Heart left ventricle (tissue), 16 donors: ENCODE measurements at places on chromosomes 16 and 17.

- H3K27ac ChIP-seq: no peak overlapping the region
- peaks cover 39% of the 10 kb centered on the region for H3K27me3 ChIP-seq
- no peak for DNase-seq
- no peaks in the 10 kb centered on the region for H3K4me1 ChIP-seq
- no peaks in the 10 kb centered on the region for H3K36me3 ChIP-seq
Measured at GRCh38 chr17:73998653-73999645, 204.5 kb upstream of the RPL38 start.

- H3K4me3 ChIP-seq: no peak overlapping the region
- peaks cover 4% of the 10 kb centered on the region for H3K4me1 ChIP-seq
- H3K27me3 ChIP-seq: no peaks in the 10 kb centered on the region
- H3K36me3 ChIP-seq: no peaks in the 10 kb centered on the region
Measured at GRCh38 chr17:77566151-77566550, 392.4 kb upstream of the TNRC6C start.

GRCh38 chr17:82775001-82775823 lies 23.3 kb downstream of the TBCD start:
- no peak overlapping the region for H3K27ac ChIP-seq
- H3K36me3 ChIP-seq: peaks cover 25% of the 10 kb centered on the region
- no peak overlapping the region for H3K4me3 ChIP-seq
- peak; percentile 83 for DNase-seq
- H3K27me3 ChIP-seq: no peaks in the 10 kb centered on the region

- H3K27me3 ChIP-seq: no peaks in the 10 kb centered on the region
- peaks cover 99% of the 10 kb centered on the region for H3K36me3 ChIP-seq
- DNase-seq: no peak
- no peak overlapping the region for H3K27ac ChIP-seq
- no peak overlapping the region for H3K4me3 ChIP-seq
Measured at GRCh38 chr17:38761612-38762011, 9.1 kb downstream of the PSMB3 start.

- H3K4me1 ChIP-seq: peaks cover 17% of the 10 kb centered on the region
- H3K4me3 ChIP-seq: no peak overlapping the region
- H3K27me3 ChIP-seq: peaks cover 97% of the 10 kb centered on the region
- H3K36me3 ChIP-seq: no peaks in the 10 kb centered on the region
- H3K27ac ChIP-seq: no peak overlapping the region
Measured at GRCh38 chr16:86495756-86496261, 14.5 kb upstream of the FOXF1 start.

GRCh38 chr17:73936908-73937627 lies 266.4 kb upstream of the RPL38 start:
- no peak overlapping the region for H3K27ac ChIP-seq
- H3K4me1 ChIP-seq: no peaks in the 10 kb centered on the region
- peaks cover 3% of the 10 kb centered on the region for H3K27me3 ChIP-seq
- DNase-seq: no peak
- H3K36me3 ChIP-seq: no peaks in the 10 kb centered on the region

DNA sequence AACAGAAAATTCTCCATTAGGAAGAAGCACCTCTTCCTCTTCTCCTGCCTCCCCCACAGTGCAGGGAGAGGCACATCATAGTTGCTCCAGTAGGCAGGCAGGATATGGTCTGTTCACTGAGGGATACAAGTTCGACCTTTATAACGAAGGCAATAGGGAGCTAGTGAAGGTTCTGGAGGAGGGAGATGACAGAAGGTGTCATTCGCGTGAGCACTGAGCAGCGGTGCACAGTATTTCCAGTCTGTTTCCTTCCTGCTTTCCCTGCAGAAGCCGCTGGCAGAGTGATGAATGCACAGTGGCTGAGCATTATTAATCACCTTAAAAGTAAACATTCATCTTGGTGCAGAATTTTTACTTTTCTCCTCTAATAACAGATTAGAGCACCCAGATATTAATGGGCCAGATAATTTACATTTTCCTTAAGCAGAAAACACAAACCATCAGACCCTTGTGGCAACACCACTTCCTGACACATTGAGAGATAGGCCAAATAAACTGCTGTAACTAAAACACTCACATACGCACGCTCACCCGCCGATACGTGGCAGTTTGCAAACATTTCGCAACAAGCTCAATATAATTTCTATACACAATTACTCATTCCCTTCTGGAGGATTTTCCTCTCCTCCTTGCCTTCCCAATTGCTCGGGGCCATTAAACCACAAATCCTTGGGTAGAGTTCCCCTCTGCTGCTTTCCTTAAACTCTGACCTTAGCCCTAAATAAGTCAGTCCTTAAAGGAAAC lies 69.5 kb downstream of the AIPL1 start:
- H3K27ac ChIP-seq: no peak overlapping the region
- H3K4me1 ChIP-seq: no peaks in the 10 kb centered on the region
- H3K4me3 ChIP-seq: no peak overlapping the region
- no peaks in the 10 kb centered on the region for H3K27me3 ChIP-seq
- no peaks in the 10 kb centered on the region for H3K36me3 ChIP-seq

- H3K27me3 ChIP-seq: no peaks in the 10 kb centered on the region
- no peaks in the 10 kb centered on the region for H3K36me3 ChIP-seq
- H3K4me3 ChIP-seq: no peak overlapping the region
- DNase-seq: no peak
Measured at GRCh38 chr16:79081297-79082066, 519.1 kb downstream of the MAF start.

DNA sequence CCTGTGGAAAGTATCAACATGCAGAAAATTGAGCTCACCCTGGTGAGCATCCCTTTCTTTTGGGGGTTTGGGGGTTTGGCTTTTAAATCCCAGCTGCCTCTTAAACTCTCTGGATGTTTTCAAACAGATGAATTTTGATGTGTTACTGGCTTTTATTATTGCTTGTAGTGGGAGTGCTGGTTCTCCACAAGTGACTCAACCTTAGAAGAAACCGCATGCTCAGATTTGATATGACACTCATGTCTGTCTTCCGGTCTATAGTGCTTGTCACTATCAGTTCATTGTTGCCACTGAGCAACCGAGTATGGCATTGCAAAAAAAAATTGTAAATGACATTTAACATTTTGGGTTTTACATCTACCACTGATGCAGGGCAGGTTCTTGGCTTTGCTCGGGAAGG lies 104.5 kb downstream of the HS3ST4 start:
- H3K36me3 ChIP-seq: no peaks in the 10 kb centered on the region
- no peak overlapping the region for H3K27ac ChIP-seq
- H3K4me1 ChIP-seq: no peaks in the 10 kb centered on the region
- H3K4me3 ChIP-seq: no peak overlapping the region
- no peaks in the 10 kb centered on the region for H3K27me3 ChIP-seq

DNA sequence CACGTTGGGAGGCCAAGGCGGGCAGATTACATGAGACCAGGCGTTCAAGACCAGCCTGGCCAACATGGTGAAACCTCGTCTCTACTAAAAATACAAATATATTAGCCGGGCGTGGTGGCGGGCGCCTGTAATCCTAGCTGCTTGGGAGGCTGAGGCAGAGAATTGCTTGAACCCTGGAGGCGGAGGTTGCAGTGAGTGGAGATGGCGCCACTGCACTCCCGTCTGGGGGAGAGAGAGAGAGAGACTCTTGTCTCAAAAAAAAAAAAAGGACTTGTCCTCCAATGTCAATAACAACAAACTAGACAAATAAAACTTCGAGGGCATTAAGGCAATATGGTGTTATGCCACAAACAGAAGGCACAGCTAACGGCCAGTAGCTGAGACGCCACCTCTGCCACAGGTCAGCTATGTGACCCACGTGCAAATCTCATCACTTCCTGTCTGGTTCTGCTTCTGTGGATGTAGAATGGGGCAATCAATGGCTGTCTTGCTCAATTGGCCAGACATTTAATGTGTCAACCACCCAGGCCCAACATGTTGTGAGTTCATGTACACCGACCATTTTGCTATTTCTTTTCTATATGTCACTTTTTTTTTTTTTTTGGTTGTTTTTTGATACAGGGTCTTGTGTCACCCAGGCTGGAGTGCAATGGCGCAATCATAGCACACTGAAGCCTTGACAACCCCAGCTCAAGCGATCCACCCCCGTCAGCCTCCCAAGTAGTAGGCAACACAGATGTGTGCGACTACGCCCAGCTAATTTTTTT lies 834 bp upstream of the TXNDC11 start:
- H3K4me1 ChIP-seq: peaks cover 42% of the 10 kb centered on the region
- H3K36me3 ChIP-seq: peaks cover 9% of the 10 kb centered on the region
- H3K4me3 ChIP-seq: peak overlapping the region; percentile 98
- no peaks in the 10 kb centered on the region for H3K27me3 ChIP-seq
- peak overlapping the region; percentile 97 for H3K27ac ChIP-seq

GRCh38 chr17:41613277-41614082 lies 913 bp upstream of the KRT16 start:
- peaks cover 12% of the 10 kb centered on the region for H3K27me3 ChIP-seq
- H3K4me3 ChIP-seq: no peak overlapping the region
- H3K4me1 ChIP-seq: no peaks in the 10 kb centered on the region
- no peaks in the 10 kb centered on the region for H3K36me3 ChIP-seq
- no peak for DNase-seq

GRCh38 chr16:53631236-53632025 lies 72.2 kb downstream of the RPGRIP1L start:
- no peaks in the 10 kb centered on the region for H3K36me3 ChIP-seq
- H3K4me3 ChIP-seq: no peak overlapping the region
- DNase-seq: no peak
- no peaks in the 10 kb centered on the region for H3K27me3 ChIP-seq
- H3K27ac ChIP-seq: no peak overlapping the region

- H3K27ac ChIP-seq: no peak overlapping the region
- no peak for DNase-seq
- no peaks in the 10 kb centered on the region for H3K4me1 ChIP-seq
Measured at GRCh38 chr17:28471531-28472342, 1.7 kb upstream of the SLC13A2 start.

DNA sequence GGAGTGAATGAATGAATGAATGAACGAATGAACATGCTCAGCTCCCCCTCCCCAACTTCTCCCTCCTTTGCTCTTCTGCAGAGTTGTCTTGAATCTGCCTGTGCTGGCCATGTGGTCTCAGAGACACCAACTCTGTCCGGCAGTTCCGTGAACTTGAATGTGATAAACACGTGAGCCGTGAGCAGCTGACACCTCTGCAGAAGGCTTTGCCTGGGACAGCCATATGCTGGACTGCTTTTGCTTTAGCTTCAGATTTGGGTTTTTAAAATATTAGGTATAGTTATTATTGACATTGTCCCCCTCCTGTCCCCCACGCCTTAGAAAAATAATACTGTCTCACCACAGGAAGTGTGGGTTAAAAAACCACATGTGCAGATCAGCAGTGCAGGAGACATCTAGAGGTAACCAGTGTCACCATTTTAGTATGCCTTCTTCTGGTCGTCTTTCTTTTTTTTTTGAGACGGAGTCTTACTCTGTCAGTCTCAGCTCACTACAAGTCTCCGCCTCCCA lies 83.8 kb downstream of the ABCC1 start:
- H3K27me3 ChIP-seq: no peaks in the 10 kb centered on the region
- no peak overlapping the region for H3K4me3 ChIP-seq
- H3K36me3 ChIP-seq: no peaks in the 10 kb centered on the region
- H3K4me1 ChIP-seq: peaks cover 15% of the 10 kb centered on the region

DNA sequence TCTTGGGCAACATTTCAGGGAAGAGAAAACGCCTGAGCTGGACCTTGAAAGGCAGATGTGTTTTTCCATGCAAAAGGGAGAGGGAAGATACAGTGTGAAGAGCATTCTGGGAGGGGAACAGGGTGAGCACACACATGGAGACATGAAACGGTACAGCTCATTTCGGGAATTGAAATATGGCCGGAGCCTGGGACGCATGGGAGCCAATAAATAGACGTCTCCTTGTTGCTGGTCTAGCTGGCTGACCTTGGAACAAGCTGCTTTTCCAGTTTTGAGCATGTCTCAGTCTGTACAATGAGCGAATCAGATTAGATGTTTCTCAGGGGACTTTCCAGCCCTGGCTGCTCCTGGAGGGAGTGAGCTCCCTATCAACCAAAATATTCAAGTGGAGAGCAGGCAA lies 63.6 kb downstream of the ASIC2 start:
- DNase-seq: no peak
- no peak overlapping the region for H3K4me3 ChIP-seq
- H3K36me3 ChIP-seq: no peaks in the 10 kb centered on the region
- H3K27me3 ChIP-seq: no peaks in the 10 kb centered on the region

GRCh38 chr16:71461686-71462648 lies at the start of gene ZNF23:
Gene ZNF23 (minus strand): TSS chr16:71462247. CDS start chr16:71456796, 5,451 bp downstream.
- H3K4me1 ChIP-seq: peaks cover 18% of the 10 kb centered on the region
- peak within 1 kb of the TSS; percentile 88 for H3K4me3 ChIP-seq

GRCh38 chr16:19474617-19475016 lies 47.3 kb downstream of the GDE1 start:
- no peak for DNase-seq
- H3K4me3 ChIP-seq: no peak overlapping the region
- H3K4me1 ChIP-seq: no peaks in the 10 kb centered on the region
- no peaks in the 10 kb centered on the region for H3K36me3 ChIP-seq

DNA sequence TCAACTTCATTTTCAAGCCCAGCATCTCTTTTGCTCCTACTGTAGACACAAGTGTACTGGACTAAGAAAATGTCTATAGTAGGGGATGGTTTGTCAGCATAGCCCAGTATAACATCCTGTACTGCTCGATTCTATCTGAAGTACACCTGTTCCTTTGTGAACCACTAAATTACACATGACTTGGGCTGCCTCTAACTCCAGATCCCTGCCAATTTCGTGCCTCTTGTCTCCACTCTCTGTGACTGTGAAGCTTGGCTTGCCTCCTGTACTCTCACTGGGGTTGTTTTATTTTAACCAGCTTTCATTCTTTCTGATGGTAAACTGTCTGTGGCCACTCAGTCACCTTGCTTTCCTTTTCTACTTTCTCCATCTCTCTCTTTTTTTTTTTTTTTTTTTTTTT lies 24.5 kb downstream of the GFOD2 start:
- no peaks in the 10 kb centered on the region for H3K27me3 ChIP-seq
- no peak overlapping the region for H3K4me3 ChIP-seq
- H3K27ac ChIP-seq: no peak overlapping the region
- H3K4me1 ChIP-seq: no peaks in the 10 kb centered on the region
- no peaks in the 10 kb centered on the region for H3K36me3 ChIP-seq

- H3K27me3 ChIP-seq: no peaks in the 10 kb centered on the region
- peak; percentile 70 for DNase-seq
Measured at GRCh38 chr16:30927789-30928378, 4.5 kb downstream of the FBXL19 start.

DNA sequence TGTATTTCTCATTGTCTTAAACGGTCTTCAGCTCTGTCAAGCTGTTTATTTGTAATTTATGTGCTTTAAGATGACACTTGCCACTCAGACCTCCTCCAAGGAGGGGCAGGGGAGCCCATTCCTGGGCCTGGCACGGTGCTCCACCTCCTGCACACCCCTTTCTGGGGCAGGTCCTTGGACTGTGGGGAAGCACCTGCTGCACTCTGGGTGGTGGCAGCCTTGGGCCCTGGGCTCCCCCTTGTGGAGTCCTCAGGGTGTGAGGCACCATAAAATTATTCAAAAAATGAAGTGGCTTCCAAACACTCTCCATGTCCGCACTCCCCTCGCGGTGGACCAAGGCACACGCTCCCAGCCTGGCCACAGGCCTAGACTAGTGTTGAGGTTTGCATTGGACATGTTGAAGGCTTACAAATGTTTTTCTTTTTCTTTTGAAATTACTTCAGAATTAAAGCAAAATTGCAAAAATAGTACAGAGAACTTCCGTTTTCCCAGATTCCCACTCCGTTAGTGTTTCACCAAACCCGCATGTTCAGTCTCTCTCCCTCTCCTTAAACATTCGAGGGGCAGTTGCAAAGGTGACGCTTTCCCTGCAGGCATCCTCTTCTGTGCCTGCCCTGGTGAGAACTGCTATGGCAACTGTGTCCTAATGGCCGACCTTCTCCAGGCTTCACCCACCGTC lies 32.4 kb downstream of the FOXK2 start:
- no peak overlapping the region for H3K4me3 ChIP-seq
- DNase-seq: peak; percentile 72
- H3K36me3 ChIP-seq: no peaks in the 10 kb centered on the region
- H3K4me1 ChIP-seq: peaks cover 62% of the 10 kb centered on the region
- no peaks in the 10 kb centered on the region for H3K27me3 ChIP-seq
